ENCODE measurements at places on chromosomes 1 and 21.

GRCh38 chr1:6800745-6801144 is 15.5 kb downstream of the CAMTA1 start:
- DNase-seq, result peak; percentile 46

- DNase-seq, result no peak
Observed at GRCh38 chr1:106254748-106255147, 801.7 kb upstream of the PRMT6 start.

DNA sequence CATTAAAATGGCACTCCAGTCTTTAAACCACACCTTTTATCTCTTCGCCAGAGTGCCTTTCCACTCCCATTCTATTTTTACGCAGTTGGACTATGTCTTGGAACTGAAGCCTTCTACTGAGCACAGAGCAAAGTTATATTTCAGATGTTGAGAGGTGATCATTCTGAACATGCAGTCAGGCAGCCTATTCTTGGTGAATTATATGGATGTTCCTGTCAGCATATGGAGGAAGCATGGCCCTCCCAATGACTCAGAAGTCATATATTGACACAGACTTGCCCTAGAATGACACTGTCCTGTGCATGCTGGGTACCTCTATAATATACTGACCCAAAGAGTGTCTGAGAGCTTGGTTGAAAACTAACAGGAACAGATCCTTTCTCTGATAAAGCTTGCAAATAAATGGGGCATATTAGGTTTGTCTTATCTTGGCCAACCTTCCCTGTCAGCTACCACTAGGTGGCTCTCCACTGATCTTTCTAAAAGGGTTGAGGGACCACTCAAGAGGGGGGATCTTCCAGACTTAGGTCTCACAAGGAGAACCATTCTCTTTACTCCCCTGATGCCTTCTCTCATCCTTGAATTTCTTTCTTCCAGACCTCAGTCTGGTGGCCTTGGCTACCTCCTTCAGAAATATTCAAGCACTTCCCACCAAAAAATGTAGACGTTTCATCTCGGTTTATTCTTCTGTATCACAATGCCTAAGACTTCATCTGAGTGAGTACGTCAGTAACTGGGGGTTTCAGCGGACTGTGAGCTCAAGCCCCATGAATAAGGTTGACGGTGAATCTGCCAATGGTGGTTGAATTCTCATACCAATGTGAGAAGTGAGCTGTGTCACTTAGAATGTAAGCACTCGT is 11.8 kb upstream of the ALG14 start:
- peak; percentile 8 for DNase-seq

DNA sequence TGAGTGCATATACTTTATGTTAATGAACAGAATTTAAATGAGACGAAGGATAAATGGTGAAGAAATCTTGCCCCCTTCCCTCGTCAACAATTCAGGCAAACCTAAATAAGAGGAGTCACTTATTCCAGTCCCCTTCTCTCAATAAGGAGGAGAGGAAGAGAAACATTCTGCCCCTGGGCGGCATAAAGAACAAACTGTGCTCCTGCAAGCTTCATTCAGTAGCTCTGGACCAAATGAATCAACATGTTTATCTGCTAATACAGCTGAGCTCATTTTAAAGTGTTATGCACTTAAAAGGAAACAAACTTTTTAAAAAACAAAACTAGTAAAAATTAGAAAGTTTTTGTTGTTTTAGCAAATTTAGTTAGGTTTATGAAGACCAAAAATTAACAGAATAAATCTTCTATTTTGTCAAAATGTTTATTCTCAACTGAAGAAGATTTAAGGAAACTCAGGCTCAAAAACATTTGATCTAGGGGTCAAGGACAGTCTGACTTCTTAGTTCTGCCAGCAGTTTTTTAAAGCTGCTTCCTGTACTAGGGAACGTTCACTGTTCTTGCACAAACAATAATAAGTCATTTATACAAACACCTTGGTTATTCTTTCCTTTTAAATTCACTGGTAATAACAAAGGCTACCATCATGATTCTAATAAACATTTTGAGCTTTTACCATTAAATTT is 58.3 kb downstream of the AKT3 start:
- no peak for DNase-seq

DNA sequence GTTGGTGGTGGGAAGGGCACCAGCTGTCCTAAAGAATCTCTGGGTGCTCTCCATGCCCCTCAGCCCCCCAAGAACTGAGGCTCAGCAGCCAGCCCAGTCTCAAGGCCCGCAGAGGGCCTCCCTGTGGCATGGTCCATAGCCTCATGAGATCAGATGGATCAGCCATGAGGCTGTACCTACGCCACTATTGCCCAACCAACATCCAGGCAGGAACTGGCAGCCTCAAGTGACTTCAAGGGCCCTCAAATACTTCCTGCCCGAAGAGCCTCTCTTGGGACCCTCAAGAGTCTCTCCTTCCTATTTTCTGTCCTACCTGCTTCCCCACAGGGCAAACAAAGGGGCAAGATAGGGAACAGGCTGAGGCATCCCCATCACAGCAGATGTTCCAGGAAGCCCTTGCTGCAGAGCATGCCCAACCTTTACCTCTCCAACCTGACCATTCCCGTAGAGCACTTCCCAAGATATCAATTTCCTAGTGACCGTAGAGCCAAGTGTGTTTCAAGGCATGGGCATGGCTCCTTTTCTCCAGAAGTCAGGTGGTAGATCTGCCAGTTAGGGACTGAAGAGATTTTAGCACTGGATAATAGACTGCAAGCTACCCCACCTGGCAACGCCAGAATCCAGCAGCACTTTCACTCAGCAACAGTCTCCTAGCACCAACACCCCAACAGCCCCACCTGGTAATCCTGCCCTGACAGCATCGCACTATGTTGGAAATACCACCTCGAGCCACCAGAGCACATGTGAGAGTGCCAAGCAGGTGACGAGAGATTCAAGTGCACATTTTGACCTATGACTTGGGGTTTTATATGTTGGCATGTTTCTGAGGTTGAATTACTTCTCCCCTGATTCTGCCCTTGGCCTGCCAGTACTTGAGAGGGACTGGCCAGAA is 13.7 kb upstream of the MFSD2A start:
- DNase-seq, result no peak

GRCh38 chr1:201648066-201648906 is 109.4 kb downstream of the NAV1 start:
- DNase-seq, result peak; percentile 82

- no peak for DNase-seq
Observed at GRCh38 chr1:215594640-215595039, 27.5 kb downstream of the KCTD3 start.

DNA sequence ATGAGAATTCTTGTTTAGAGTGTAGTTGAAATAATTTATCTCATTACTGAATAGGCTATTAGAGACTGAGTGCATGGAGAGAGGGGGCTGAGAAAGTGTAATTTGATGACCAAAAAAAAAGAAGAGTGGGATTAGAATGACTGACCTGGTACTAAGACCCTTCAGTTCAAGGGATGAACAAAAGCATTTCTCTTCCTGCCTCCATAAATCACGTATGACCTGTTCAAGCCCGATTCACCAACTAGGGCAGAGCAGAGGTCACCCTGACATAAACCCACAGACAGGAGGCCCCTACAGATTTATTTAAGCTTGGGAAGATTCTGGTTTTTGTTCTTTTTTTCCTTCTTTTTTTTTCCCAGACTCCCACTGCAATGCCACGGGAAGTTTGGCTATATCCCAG is 123.7 kb upstream of the COP1 start:
- no peak for DNase-seq

DNA sequence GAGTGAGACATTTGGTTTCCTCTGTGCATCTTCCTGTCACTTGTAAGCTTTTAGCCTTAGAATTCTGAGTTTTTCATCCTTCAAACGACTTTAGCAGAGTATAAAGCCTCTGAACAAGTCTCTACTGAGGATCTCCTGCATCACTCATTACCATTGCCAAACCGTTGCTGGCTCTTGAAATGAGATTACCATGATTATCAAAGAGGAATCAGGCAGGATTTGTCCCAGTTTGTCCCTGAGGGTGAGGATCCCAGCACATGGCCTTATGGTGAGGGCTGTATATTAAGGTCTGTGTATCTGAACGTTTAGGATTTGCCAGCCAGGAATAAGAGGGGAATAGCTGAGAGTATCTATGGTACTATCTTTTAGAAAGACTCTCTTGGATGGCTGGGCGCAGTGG is 169.5 kb upstream of the L1TD1 start:
- DNase-seq, result no peak

DNA sequence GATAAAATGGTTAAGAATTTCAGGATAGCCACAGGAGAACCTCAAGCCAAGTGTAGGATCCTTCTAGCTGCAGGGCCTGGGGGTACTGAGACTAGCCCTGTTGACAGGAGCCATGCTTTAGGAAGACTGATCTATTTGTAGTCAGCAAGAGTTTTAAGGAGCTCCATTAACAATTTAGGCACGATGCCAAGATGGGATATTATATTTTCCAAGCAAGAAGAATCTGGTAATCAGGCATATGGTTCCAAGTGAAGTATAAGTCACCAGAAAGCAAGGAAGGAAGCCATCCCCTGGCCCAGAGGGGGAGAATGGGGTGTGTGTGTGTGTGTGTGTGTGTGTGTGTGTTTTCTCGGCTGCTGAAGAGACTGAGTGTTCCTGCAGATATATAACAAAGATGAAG is 7.0 kb downstream of the IFNAR2 start:
- DNase-seq, result no peak

DNA sequence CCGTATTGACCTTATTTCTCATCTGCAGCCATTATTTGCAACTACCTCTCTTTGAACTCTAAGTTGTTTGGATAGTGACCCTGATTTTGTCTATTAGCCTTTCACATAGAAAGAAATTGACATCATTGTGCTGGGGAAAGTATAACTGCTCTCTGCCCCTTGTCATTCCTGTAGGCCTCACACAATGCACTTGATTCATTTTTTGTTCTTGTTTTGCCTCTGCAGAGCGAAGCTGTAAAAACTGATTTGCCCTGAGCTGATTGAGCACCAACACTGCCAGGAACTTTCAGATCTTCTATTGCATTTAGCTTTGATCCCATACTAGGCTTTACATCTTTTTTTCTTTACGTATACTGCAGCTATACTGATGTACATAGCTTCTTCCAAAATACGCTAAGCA is 167.2 kb upstream of the PTBP2 start:
- DNase-seq, result no peak

- DNase-seq, result no peak
Observed at GRCh38 chr1:173445164-173445563, 32.0 kb upstream of the PRDX6 start.

GRCh38 chr1:1341549-1342021 is 7.6 kb downstream of the DVL1 start:
- no peak for DNase-seq

DNA sequence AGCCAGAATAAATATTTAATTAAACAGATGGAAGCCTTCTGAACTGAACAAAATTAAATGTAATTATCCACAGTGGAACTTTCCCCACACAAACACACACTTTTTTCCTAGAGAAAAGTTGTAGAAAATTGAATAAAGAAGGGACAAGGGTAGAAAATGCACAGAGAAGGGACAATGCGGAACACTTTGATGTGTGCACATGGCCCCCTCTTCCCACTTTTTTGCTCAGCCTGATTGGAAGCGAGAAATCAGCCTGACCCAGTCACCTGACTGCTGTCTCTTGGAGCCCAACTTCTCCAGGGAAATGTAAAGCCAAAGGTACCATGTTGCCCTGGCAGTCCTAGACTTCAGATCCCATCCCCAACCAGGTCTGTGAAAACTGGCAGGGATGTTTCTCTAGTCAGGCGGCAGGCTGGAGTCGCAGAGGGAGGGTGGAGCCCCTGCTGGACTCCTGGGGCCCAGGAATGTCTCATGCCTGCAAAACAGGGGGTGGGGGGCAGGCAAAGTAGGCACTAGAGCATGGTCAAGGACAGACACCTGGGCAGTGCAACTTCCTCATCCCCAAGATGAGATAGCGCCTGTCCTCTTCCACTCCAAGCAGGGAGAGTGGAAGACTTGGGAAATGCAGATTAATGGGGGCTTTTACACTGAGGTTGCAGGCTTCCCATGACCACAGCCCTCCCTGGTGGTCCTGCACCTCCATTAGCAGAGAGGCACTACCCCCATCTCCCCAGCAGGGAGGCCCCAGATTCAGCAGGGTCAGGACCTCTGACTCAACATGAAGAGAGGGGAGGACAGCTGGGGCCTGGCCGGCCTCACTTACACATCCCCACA is 2.8 kb downstream of the CERS2 start:
- DNase-seq, result peak; percentile 58

DNA sequence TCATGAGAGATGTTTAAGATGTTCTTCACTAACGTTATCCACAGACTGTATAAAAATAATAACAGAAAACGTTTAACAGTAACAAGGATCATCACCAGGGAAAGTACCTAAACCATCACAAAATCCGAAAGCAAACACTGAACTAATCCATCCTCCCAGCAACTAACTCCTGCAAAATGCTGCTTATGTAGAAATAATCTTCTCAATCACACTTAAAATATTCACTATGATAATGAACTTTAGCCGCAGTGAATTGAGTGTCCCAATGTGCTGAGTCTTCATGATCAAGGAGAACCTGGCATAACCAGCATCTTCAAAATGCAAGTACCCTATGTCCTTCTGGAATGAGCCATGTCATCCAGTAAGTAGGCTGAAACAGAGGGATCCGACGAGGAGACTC is 166.1 kb downstream of the LTN1 start:
- DNase-seq, result no peak

GRCh38 chr1:191163621-191164020 is 686.0 kb upstream of the BRINP3 start:
- DNase-seq, result no peak

DNA sequence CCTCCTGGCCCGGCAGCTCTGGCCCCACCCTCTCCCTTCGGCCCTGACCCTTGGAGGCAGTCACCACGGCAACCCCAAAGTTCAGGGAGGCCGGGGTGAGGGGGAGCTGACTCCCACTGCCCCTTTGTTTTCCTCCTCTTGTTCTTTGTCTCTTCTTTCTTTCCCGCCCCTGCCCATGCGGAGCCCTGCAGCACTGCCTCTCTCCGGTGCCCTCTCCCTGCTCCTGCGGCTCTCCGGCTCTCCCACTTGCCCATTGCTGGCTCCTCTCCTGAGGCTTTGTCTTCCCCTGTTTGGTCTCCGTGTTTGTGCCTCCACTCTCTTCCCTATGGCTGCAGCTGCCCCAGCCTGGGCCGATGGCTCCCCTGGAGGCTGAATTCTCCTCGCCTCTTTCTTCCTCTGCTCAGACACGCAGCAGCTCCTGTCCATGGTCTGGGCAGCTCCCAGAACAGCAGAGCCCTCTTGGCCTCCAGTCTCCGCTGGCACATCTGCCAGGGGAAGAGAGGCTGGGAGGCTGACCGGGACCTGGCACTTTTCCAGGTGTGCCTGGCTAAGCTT is 5.8 kb downstream of the CELSR2 start:
- no peak for DNase-seq

DNA sequence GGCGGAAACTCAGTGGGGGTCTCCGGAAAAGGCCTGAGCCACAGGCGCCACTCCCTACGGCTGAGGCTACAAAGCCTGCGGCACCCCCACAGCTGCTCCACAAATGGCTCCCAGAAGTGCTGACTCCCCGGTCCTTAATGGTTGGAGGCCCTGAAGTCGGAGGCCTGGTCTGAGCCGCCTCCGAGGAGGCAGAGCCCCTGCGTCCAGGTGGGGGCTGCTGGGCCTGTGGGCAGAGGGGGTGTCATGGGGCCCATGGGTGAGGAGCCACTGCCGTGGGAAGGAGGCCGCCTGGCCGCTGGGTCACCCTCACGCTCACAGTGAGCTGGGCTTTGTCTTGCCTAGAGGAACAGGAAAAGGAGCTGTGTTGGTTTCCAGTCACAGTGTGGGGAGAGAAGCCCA is 12.4 kb upstream of the COL18A1 start:
- DNase-seq, result no peak

Data from HCEC 1CT (cell line).